Subcutaneous adipose tissue (tissue), 4 donors: ENCODE measurements at places on chromosomes 2 and 18. TPM values are rescaled to one million over a fixed set of nuclear protein-coding genes. Genes with fewer than 3 reads are reported as not detected.

TRMT61B gene
- total RNA-seq, result 16.3 TPM

EML6 gene
- total RNA-seq, result 1.1 TPM

GALR1 gene
- 3.6 TPM for total RNA-seq

ANKRD12 gene
- total RNA-seq, result 38.6 TPM

FOXD4L1 gene
- 0.17 TPM for total RNA-seq

ACP1 gene
- total RNA-seq, result 66.3 TPM

LAPTM4A gene
- 253 TPM for total RNA-seq

CYP1B1 gene
- 20.0 TPM for total RNA-seq

ASXL3 gene
- total RNA-seq, result 0.51 TPM

PTPN2 gene
- 60.5 TPM for total RNA-seq

CABYR gene
- 0.22 TPM for total RNA-seq

ZC3H6 gene
- 19.9 TPM for total RNA-seq

TWIST2 gene
- 282 TPM for total RNA-seq

C18orf63 gene
- not detected for total RNA-seq

RIT2 gene
- total RNA-seq, result not detected
